ENCODE measurements at places on chromosomes 1 and 21.

GRCh38 chr1:59506952-59507351 is 210.1 kb downstream of the FGGY start:
- DNase-seq, result peak; percentile 90

DNA sequence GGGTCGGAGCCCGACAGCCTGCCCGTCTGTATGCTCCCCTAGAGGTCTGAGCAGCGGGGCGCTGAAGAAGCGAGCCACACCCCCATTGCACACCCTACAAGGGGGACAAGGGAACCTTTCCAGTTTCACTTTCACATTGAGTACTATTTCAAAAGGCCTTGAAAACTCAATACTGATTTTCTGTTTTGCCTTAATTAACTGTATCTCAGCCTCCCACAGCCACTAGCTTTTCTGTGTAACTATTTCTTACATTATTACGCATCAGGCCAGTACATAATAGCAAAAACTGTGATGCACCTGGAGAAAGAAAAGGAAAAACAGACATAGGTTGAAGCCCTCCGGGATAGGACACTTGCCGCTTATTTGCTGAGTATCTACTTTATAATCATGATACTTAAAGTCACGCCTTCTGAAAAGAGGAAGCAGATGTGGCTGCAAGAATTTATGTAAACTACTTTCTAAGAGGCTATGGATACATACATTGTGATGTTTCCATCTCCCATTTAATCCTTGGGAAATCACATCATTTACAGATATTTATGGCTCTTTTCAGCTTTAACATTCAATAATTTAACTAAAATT is 1719.5 kb downstream of the MRPL39 start:
- DNase-seq, result no peak

GRCh38 chr1:247539215-247539614 is 3.0 kb upstream of the OR2C3 start:
- DNase-seq, result no peak

DNA sequence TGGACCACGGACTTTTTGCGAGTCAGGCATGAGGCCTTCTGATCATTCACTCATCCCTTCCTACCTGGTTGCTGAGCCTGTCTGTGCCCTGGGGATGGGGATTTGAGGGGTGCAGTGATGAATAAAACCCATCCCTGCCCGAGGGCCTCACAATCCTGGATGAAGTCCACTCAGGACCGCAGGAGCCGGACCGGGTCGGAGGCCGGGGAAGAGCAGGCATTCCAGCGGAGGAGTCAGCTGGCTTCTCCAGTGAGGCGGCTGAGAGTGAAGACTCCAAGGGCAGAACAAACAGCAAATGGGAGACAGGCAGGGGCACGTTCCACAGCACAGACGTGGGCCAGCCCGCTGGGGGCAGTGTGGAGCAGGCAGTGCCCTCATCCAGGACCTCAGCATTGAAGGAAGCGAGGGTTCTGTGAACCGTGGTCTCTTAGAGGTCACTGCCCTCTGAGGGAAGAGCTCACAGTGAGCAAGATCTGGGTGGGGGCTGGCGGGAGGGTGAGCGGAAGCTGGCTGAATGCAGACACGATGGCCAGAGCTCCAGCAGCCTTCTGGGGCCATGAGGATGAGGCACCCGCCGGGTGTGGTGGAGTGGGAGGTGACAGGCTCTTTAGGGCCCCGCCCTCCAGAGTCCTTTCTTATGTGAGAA is 10.9 kb upstream of the LRRC3 start:
- no peak for DNase-seq

DNA sequence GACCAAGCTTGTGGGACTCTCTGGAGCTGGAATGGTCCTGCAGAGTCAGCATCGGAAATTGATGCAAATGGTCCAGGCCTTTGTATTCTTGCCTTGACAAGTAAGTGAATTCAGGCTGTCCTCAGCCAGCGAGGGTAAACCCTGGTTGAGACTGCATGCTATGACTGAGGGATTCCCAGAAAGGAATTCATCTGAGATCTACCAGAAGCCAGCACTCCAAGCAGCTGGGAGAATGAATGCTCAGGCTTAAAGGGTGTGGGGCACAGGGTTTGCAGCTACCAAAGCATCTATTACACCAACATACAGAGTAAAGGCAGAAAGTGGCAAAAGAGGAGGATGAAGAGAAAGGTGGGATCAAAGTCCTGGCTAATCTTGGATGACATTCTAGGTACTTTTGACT is 257.0 kb upstream of the LYPLAL1 start:
- DNase-seq, result no peak

- no peak for DNase-seq
Observed at GRCh38 chr21:35324372-35325220, 275.5 kb upstream of the RUNX1 start.

- peak; percentile 65 for DNase-seq
Observed at GRCh38 chr21:34274001-34274400, 89.8 kb upstream of the KCNE2 start.

GRCh38 chr21:46217511-46218196 is 10.9 kb downstream of the LSS start:
- no peak for DNase-seq

DNA sequence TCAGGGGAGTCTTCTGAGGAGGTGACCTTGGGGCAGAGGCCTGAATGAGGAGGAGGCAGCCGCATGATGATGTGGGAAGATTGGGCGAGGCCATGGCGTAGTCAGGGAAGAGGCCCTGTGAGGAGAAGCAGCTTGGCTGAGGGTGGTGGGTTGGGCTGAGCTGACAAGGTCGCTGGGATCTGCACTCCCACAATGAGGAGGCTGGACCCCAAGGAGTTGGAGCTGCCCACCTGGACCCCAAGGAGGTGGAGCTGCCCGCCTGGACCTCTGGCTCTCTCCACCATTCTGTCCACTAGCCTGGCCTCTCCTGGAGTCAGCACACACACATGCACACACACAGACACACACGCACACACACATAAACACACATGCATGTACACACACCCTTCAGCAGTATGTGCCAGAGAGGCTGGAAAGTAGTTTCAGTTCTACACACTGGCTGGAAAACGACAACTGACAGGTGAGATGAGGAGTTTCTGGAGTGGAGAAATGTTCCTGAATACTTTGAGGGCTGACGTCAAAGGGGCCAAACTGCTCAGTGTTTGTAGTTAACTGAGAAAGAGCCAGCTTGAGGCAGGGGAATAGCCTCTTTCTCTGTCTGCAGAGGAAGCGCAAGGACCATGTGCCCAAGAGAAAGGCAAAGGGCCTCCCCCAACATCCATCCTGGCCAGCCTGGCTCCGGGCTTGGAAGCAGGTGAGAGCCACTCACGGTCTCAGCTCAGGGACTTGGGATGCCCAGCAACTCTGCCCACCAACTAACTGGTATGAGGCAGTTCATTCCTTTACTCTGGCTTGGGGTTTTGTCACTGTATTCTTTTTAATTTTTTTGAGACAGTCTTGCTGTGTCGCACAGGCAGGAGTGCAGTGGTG is 7.1 kb downstream of the SMPDL3B start:
- no peak for DNase-seq

DNA sequence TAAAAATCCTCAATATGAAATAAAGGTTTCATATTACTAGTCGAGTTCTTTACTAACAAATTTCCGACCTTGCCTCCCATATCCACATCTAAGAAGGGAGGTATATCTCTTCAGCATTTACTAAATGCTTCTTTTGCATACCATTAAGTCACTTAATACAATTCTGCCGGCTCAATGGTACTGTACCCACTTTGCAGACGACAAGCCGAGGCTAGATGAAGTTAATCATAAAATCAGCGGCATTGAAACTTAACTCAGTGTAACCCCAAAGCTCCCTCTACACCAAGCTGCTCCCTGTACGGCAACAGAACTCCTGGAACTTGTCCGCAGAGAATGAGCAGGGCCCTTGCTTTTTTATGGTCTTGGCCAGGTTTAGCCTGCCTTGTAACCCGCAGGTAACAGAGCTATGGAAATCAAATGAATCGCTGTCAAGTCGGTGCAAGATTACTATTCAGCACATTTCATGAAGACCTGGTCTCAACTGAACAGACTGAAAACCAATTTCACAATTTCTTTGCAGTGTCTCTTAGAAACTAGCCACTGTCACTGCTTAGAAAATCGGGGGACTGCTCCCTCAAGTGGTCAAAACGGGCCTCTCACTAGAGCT is 738 bp downstream of the INTS7 start:
- DNase-seq, result no peak

DNA sequence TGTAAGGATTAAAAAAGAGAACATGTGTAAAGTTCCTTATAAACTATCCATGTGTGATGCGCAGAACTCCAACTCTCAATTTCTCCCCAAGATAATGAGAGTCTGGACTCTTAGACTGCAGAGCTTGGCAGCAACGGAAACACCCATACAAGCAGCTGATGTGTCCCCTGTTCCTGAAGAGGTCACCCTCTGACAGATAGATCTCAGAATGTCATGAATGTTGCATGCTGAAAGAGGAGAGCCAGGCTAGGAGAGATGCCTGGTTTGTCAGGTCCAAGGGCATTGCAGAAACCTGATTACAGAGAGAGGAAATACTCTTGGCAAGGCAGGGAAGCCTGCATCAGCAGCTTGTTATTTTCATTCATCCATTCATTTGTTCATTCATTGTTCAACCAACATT is 24.2 kb downstream of the MTARC1 start:
- DNase-seq, result no peak

DNA sequence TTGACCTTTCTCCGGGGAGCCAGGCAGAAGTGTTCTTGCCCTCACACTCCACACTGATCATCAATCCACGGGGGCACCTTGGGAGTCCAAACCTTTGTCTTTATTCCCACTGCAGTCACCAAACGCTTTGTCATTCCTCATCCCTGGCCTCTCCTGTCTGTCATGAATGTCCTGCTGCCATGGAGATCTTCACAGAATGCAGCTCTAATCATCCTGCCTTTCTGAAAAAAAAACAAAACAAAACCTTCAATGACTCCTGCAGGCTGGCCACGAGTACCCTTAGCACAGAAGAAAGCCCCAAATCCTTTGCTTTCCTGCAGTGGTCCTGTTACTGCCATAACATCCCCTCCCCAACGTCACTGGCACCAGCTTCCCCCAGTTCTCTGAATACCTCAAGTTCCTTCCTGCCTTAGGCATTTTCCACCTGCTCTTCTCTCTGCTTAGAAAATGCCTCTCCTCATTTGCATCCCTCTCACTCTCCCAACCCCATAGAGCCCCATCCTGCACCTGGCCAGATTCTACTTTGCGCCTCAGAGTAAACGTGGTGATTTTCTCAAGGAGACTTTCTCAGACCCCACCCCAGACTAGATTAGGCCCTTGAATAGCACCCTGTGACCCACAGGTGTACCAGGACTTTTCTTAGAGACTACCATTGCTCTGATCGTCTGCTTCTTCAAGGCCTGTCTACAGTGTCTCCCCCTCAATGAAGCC is 131.2 kb downstream of the AK5 start:
- DNase-seq, result no peak

GRCh38 chr1:161706482-161707347 is at the start of gene FCRLA:
Gene FCRLA, plus strand, starts transcription at chr1:161707229. Its CDS starts 36 bp downstream, at chr1:161707265.
- peak; percentile 93 for DNase-seq

DNA sequence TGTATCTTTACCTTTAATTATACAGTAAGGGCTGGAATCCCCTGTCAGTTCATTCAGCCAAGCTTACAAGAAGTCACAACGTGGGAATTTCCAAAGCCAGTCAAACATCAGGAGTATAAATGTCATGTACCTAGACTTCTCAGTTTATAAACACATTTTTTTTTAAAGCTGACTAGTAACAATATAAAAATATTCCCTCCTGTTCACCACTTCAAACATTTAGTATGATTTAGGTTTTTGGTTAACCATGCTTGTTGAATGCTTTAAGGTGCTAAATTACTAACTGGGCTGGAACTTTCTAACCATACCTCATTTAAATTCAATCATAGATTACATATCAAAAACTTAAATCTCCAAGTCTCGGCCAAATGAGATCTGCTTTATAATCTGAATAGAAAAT is 44.0 kb downstream of the JAK1 start:
- peak; percentile 94 for DNase-seq

- DNase-seq, result peak; percentile 75
Observed at GRCh38 chr1:87084244-87084836, 169.9 kb downstream of the HS2ST1 start.

GRCh38 chr1:160206421-160207117 is 1.4 kb downstream of the PEA15 start:
- peak; percentile 78 for DNase-seq

- DNase-seq, result peak; percentile 94
Observed at GRCh38 chr1:247440001-247440620, 17.8 kb downstream of the OR2B11 start.

DNA sequence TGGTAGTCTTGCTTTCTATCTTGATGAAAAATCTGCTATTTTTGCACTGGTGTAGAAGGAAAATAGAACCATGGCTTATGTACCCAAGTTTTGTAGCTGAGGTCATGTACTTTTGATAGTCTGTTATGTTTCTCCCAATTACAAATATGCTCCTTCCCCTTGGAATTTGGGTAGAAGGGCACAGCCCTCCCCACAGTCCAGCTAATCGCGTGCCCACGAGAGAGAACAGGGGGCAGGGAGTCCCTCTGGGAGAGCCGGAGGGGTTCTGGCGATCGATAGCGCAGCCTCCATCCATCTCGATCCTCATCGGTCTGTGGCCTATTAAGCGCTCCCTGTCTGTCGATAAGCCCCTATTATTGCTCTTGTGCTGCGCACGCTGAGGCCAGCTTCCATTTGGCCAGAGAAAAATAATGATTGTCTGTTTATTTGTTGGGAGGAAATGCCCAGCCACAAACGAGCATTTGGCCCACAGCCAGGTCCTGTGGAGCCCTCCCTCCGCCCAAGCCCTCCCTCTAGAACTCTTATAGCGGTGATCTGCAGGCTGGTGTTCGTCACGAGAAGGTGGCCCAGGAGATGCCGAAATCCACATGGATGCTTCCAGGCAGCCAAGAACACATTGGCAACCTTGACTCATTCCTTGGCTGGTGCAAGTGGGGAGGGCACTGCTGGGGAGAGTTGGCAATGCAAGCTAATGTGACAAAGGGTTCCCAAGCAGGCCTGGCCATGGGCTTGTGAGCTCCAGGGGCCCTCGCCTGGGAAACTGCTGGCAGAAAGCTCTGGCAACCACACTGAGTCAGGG is 134.7 kb upstream of the TNR start:
- DNase-seq, result no peak

DNA sequence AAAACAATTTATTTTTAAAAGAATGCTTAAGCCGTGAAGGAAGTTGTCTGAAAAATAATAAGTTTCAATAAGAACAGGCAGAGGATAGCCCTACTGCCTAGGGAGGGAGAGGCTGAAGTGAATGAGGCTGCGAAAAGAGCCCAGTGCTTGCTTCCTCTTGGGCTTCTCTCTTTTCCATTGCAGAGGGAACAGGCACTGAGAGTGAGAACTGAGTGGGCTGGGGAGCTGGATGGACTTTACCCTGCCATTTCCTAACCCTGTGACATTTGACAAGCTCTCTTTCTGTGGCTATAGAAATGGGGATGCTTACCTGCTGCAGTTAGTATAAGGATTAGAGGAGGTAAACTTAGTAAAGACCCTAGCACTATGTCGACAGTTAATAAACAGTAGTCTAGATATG is 30.0 kb downstream of the TENT5C start:
- peak; percentile 37 for DNase-seq

- no peak for DNase-seq
Observed at GRCh38 chr1:35530168-35530567, 27.0 kb downstream of the KIAA0319L start.

DNA sequence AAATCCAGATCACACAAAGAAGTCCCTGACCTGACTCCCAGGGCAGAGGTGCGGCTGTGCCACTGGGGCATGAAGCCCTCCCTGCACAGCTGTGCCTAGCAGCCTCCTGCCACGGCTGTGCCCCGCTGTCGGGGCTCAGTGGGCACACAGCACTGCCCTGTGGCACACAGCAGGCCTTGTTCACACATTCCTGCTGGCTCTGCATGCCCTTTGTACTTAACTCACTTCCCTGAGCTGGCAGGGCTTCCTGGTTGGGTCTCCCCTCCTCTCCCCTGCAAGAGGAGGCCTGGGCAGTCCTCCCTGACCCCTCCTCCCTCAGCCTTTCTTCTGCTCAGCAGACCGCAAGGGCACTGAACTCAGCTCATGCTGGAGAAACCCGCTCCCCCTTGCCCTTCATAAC is 14.8 kb downstream of the LHX4 start:
- DNase-seq, result no peak

Measured in suppressor macrophage treated with lipopolysaccharide for 1 hour (primary cell).